ENCODE measurements at places on chromosomes 4 and X.
A peak's percentile ranks its signal among the peaks of the same experiment; 100 is the strongest.

DNA sequence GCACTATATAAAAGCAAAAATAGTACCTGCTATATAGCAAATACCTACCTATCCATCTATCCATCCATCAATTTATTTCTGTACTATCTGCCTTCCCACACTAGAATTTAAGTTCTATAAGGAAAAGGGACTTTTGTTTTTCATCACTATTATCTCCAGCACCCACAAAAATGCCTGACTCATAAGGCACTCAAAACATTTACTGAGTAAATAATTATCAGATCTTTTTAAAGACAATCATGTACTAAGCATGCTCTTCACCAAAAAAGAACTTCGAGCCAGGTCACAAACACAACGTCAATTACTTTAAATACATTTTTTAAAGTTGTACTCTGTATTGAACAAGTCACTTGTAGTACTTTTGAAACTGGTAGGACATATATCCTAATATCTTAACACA lies 119.9 kb downstream of the FBXW7 start:
- peaks cover 60% of the 10 kb centered on the region for H3K4me1 ChIP-seq
- DNase-seq = no peak
- no peaks in the 10 kb centered on the region for H3K27me3 ChIP-seq

DNA sequence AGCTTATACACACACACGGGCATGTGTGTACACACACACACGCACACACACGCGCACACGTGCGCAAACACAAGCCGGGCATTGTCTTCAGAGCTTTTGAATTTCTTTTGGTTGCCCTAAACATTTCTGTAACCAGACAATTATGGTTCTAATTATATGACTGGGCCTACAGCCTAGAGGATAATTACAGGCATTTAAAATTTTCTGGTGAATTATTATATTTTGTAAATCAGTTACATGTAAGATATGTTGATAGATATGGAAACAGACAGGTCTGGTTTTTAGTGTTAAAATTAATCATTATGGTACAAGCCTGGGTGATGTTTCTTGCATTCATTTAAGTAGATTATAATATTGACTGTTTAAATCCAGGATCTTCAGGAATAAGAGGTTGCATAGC lies 1120.5 kb downstream of the ADGRL3 start:
- no peaks in the 10 kb centered on the region for H3K36me3 ChIP-seq
- H3K27ac ChIP-seq = no peak overlapping the region
- H3K27me3 ChIP-seq = no peaks in the 10 kb centered on the region
- DNase-seq = no peak

GRCh38 chrX:2692221-2693112 lies 1.4 kb downstream of the CD99 start:
- peak overlapping the region; percentile 94 for H3K4me3 ChIP-seq
- H3K4me1 ChIP-seq = peaks cover 51% of the 10 kb centered on the region

DNA sequence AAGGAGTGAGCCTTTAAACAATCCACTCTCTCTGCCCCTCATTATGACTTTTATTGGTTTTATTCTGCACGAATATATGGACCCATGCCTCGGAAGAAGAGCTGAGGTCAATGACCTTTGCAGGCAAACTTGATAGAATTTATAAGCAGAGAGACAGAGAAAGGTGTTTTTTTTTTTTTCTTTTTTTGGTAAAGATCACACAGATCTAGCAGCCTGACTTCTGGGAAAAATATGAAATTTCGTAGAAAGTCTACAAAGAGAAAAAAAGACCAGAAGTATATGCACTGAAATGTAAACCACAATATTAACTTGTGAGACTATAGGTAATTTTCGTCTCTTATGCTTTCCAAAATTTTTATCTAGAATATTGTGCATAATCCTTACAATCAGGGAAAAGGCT lies 61.6 kb downstream of the LEF1 start:
- H3K36me3 ChIP-seq = peaks cover 67% of the 10 kb centered on the region
- no peak for DNase-seq
- H3K4me1 ChIP-seq = peaks cover 89% of the 10 kb centered on the region

- no peaks in the 10 kb centered on the region for H3K36me3 ChIP-seq
- DNase-seq = no peak
- H3K4me1 ChIP-seq = peaks cover 19% of the 10 kb centered on the region
Measured at GRCh38 chr4:183350317-183351071, 28.3 kb upstream of the CLDN24 start.

- no peak overlapping the region for H3K27ac ChIP-seq
- no peaks in the 10 kb centered on the region for H3K36me3 ChIP-seq
- no peak overlapping the region for H3K4me3 ChIP-seq
- H3K27me3 ChIP-seq = peaks cover 53% of the 10 kb centered on the region
- no peak for DNase-seq
Measured at GRCh38 chrX:57918750-57919436, 8.6 kb upstream of the ZXDA start.

- peaks cover 2% of the 10 kb centered on the region for H3K27me3 ChIP-seq
- H3K4me1 ChIP-seq = peaks cover 2% of the 10 kb centered on the region
- no peak overlapping the region for H3K27ac ChIP-seq
Measured at GRCh38 chr4:140220058-140220457, 66.1 kb upstream of the MAML3 start.

DNA sequence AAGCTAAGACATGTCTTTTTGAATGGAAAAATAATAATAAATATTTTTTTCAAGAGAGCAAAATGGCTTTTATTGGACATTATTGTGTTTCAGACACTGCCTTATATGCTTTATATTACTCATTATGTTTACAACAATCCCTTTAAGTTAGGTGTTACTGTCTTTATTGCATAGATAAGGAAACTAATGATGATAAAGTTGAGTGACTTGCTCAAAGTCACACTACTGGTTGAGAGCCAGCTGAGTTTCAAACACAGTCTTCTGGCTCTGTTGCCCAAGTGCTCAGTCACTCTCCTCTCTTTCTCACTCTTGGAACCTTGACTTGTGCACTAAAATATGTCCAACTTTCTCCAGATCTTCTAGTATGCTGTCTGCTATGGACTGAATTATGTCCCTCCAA lies 71.5 kb upstream of the SLC39A8 start:
- H3K36me3 ChIP-seq = no peaks in the 10 kb centered on the region
- H3K4me3 ChIP-seq = no peak overlapping the region
- no peak for DNase-seq
- no peaks in the 10 kb centered on the region for H3K27me3 ChIP-seq
- H3K4me1 ChIP-seq = no peaks in the 10 kb centered on the region
- H3K27ac ChIP-seq = no peak overlapping the region

GRCh38 chr4:101787701-101788316 lies 2.7 kb upstream of the BANK1 start:
- peaks cover 40% of the 10 kb centered on the region for H3K27me3 ChIP-seq
- H3K27ac ChIP-seq = no peak overlapping the region
- DNase-seq = no peak
- H3K36me3 ChIP-seq = no peaks in the 10 kb centered on the region
- peaks cover 17% of the 10 kb centered on the region for H3K4me1 ChIP-seq
- no peak overlapping the region for H3K4me3 ChIP-seq

- H3K36me3 ChIP-seq = no peaks in the 10 kb centered on the region
- H3K4me1 ChIP-seq = peaks cover 27% of the 10 kb centered on the region
- H3K27me3 ChIP-seq = no peaks in the 10 kb centered on the region
- no peak overlapping the region for H3K27ac ChIP-seq
- no peak overlapping the region for H3K4me3 ChIP-seq
Measured at GRCh38 chr4:108203377-108203776, 34.6 kb upstream of the LEF1 start.

DNA sequence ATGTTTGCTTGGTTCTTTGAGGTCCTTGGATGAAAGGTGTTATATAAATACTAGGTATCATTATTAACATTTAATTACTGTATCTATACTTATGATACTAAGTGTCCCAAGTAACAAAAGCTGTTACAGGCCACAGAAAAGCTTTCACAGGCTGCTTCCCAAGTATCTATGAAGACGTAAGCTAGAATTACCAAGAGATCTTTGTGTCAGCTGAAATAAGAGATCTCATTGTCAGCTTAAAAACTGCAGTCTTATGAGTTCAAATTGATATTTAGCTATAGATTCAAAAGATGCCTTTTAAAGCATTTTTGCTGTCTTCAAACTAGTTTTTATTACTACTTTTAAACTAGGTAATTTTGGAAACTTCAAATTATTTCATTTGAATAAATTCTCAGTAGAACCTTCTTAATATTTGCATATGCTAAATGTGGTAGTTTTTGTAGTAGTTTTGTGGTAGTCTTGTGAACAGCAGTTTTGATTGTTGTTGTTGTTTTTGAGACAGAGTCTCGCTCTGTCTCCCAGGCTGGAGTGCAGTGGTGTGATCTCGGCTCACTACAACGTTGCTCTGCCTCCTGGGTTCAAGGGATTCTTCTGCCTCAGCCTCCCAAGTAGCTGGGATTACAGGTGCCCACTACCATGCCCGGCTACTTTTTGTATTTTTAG lies 170.0 kb upstream of the RPL34 start:
- no peak overlapping the region for H3K27ac ChIP-seq
- H3K4me3 ChIP-seq = no peak overlapping the region
- peaks cover 6% of the 10 kb centered on the region for H3K4me1 ChIP-seq
- no peaks in the 10 kb centered on the region for H3K36me3 ChIP-seq
- no peaks in the 10 kb centered on the region for H3K27me3 ChIP-seq

DNA sequence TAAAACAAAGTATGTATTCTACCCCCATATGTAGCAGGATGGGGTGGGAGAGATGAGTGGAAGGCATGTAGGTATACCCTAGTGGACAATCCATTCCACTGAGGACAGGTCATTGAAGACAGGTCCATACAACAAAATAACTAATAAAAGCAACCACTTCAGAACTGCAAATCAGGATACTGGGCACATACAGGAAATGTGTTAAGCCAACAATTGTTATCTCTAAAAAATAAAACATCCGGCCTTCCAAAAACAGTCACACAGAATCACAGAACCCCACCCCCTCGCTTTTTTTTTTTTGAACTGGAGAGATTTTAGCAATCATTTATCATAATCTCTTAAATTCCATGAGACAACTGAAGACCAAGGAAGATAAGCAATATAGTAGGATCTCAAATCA lies 112.9 kb downstream of the FRYL start:
- no peak overlapping the region for H3K4me3 ChIP-seq
- H3K36me3 ChIP-seq = peaks cover 26% of the 10 kb centered on the region
- H3K27ac ChIP-seq = no peak overlapping the region
- DNase-seq = no peak

DNA sequence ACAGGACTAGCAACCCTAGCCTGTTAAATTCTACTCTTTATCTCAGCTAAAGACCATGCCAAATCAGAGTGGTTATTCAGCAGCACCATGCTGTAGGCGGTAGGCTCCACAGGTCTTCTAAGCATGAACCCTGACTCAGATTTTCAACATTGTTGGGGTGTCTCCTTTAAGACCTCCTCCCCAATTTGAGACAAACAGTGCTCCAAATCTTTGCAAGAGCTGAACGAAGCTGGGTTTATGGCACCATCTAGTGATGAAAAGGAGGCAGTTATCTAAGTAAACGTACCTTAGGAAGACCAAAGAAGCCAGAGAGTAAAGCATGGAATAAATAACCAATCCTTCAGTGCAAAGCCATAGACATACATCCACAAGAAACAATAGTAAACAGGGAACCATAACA lies 334.5 kb upstream of the SLC7A11 start:
- no peak overlapping the region for H3K27ac ChIP-seq
- H3K4me1 ChIP-seq = no peaks in the 10 kb centered on the region
- H3K36me3 ChIP-seq = no peaks in the 10 kb centered on the region
- H3K27me3 ChIP-seq = no peaks in the 10 kb centered on the region
- no peak for DNase-seq

DNA sequence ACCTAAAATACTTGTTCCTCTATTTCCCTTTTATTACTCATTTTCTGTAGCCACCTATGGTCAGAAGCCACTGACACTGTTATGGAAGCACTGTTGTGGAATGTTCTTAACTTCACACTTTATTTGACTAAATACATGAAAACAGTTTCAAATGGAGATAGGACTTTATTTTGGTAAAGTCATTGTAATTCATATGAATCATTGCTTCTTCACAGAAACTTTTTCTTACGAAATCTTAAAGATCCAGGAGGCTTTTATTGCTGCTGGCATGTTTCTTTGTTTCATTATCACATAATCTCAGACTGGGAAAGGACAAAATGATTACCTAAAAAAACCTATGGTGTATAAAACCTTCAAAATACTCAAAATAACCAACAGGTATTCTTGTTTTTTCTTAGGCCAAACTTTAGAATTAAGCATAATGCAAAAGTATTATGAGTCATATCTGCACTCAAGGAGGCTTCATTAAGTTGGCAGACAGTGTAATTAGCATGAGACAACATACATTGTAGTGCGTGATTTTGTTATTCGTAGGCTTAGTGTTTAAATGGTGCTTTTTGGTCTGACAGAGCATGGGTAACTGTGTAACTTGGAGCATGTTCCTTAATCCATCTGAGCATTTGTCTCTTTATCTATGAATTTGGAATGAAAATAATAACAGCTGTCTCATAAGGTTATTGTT lies 58.0 kb downstream of the SH3BGRL start:
- no peak overlapping the region for H3K4me3 ChIP-seq
- no peak overlapping the region for H3K27ac ChIP-seq
- H3K36me3 ChIP-seq = no peaks in the 10 kb centered on the region
- DNase-seq = no peak

GRCh38 chr4:143586080-143586479 lies 72.6 kb downstream of the SMARCA5 start:
- H3K4me3 ChIP-seq = no peak overlapping the region
- no peaks in the 10 kb centered on the region for H3K4me1 ChIP-seq
- no peak for DNase-seq
- no peaks in the 10 kb centered on the region for H3K27me3 ChIP-seq

DNA sequence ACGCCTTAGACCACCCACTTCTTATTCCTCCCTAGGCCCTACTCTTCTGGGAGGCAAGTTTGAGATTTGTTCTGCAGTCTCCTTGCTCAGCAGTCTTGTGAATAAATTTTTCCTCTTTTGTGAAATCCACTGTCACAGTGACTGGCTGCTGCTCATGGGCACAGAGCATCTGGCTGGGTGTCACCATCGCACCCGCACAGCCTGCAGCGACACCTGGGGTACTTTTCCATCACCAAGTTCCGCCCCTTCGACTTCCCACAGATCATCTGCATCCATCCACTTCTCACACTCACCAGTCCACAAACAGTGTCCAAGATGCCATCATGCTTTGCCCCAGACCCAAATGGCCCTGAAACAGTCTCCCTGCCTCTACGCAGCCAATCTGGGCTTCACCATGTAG lies 36.4 kb upstream of the AFAP1 start:
- no peaks in the 10 kb centered on the region for H3K27me3 ChIP-seq
- H3K36me3 ChIP-seq = peaks cover 12% of the 10 kb centered on the region
- no peak overlapping the region for H3K4me3 ChIP-seq
- H3K4me1 ChIP-seq = peaks cover 26% of the 10 kb centered on the region
- no peak for DNase-seq
- no peak overlapping the region for H3K27ac ChIP-seq

DNA sequence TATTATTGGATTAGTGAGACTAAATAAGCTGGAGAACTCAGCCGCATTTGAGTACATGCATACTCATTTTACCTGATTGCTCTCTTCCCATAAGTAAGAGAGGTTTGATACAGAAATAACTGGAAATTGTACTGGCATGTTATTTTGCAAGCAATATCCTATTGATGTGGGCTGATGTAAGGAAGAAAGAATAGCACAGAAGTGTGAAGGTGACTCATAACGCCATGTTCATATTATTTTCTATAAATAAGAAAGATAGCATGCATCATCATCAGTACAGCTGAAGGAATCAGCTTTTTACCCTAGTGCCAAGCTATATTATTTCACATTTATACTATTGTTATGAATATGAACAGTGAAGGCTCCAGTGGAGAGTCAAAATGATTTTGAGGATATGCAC lies 138.3 kb upstream of the FAM47A start:
- no peak overlapping the region for H3K4me3 ChIP-seq
- H3K36me3 ChIP-seq = no peaks in the 10 kb centered on the region
- peaks cover 7% of the 10 kb centered on the region for H3K27me3 ChIP-seq
- no peak overlapping the region for H3K27ac ChIP-seq
- DNase-seq = no peak
- H3K4me1 ChIP-seq = no peaks in the 10 kb centered on the region
